ENCODE measurements at places on chromosomes 12 and 14.

- H3K27ac ChIP-seq: no peak overlapping the region
- no peak overlapping the region for H3K4me3 ChIP-seq
- no peak for DNase-seq
- H3K4me1 ChIP-seq: no peaks in the 10 kb centered on the region
- H3K27me3 ChIP-seq: peaks cover 19% of the 10 kb centered on the region
Measured at GRCh38 chr12:108016022-108016564, 113.0 kb upstream of the WSCD2 start.

DNA sequence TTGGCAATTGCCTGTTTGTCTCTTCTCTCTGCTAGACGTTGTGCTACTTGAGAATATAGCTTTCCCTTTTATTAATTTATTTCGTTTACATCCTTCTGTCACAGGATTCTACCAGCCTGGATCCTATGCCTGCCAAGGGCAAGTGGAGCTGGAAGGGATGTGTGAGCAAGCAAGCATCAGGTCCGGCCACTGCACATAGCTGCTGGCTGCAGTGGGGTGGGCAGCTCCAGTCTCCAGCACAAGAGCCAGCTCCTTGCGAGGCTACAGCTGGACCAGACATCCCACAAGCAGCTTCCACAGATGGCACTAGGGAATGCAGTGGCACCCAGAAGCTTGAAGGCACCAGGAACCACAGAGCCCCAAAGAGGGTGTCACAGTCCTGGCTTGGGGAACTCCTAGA lies 225.0 kb downstream of the KCNC2 start:
- no peaks in the 10 kb centered on the region for H3K4me1 ChIP-seq
- no peak overlapping the region for H3K4me3 ChIP-seq
- H3K27me3 ChIP-seq: no peaks in the 10 kb centered on the region
- H3K36me3 ChIP-seq: no peaks in the 10 kb centered on the region
- H3K27ac ChIP-seq: no peak overlapping the region

DNA sequence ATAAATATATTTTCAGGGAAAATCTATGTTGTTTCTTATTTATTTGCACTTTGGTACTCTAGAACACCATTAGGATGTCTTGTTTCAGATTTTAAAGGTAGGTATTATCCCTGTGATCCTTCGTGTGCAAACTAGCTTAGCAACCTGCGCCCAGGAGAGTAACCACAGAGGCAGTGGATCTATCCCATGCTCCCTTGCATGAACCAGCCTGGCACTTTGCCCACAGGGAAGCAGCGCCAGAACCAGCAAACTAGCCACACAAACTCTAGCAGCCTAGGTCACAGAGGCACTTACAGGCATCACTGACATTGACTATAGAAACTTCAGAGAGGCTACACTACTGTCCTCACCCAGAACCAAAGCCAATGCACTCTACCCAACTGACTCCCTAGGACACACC lies 76.1 kb downstream of the TSHR start:
- DNase-seq: no peak
- no peak overlapping the region for H3K27ac ChIP-seq
- peaks cover 8% of the 10 kb centered on the region for H3K36me3 ChIP-seq
- H3K4me1 ChIP-seq: no peaks in the 10 kb centered on the region

GRCh38 chr12:104547235-104547634 lies 90.5 kb downstream of the CHST11 start:
- H3K36me3 ChIP-seq: no peaks in the 10 kb centered on the region
- no peaks in the 10 kb centered on the region for H3K27me3 ChIP-seq
- no peak overlapping the region for H3K4me3 ChIP-seq
- H3K4me1 ChIP-seq: peaks cover 73% of the 10 kb centered on the region

DNA sequence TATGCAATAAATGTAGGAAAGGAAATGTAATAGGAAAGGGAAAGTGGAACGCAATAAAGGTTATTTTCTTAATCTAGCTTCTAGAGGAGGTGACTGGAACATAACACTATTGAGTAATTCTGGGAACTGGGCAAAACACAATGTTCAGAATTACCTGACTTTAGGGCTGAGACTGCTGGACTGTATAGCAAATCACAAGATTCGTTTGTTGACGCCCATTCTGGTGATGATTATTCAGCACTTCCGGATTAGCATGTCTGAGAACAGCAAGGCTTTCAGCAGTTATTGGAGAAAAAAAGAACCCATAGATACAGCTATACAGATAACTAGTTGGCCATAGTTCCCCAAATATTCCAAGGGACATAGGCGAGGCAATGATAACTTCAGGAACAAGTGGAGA lies 2.3 kb upstream of the KLRD1 start:
- no peaks in the 10 kb centered on the region for H3K27me3 ChIP-seq
- no peak overlapping the region for H3K27ac ChIP-seq
- no peak for DNase-seq
- peaks cover 7% of the 10 kb centered on the region for H3K36me3 ChIP-seq

GRCh38 chr14:27427796-27428195 lies 830.0 kb upstream of the NOVA1 start:
- no peaks in the 10 kb centered on the region for H3K36me3 ChIP-seq
- no peak for DNase-seq
- no peaks in the 10 kb centered on the region for H3K4me1 ChIP-seq
- no peak overlapping the region for H3K4me3 ChIP-seq
- no peaks in the 10 kb centered on the region for H3K27me3 ChIP-seq

DNA sequence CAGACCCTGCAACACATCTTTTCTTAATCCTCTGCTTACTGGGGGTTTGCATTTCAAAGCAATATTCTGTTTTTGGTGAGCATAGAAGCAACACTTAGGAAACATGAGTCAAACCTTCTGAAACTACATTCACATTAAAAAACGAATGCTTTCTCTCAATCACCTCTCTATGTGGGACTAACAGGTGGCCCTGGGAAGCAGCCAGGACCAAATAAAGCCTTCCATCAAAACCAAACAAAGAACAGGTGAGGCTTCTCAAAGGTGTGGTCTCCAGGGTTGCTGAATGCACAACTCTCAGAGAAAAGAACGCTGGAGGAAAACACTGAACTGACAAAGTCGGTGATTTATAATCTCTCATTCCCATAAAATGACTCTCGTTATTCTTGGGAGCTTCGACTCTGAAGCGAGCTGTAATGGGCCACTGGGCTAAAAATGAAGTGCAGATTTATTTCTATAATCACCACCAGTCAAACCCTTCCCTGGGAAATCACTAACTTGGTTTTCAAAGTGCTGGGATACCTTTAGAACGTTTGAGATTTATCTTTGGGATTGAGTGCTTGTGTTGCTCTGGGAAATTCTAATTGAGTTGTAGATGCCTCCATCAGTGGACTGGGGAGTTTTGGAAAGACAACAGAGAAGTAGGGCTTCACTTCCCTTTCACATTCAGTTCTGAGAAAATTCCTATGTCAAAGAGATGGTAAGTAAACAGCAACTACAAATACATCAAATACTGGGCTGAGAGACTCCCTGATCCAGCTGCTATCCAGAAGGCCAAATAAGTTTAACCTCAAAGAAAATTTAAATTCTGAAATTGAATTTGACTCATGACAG lies 262.0 kb upstream of the TMPO start:
- H3K4me1 ChIP-seq: no peaks in the 10 kb centered on the region
- no peak for DNase-seq
- H3K27ac ChIP-seq: no peak overlapping the region
- no peak overlapping the region for H3K4me3 ChIP-seq
- no peaks in the 10 kb centered on the region for H3K27me3 ChIP-seq

- DNase-seq: no peak
- H3K36me3 ChIP-seq: no peaks in the 10 kb centered on the region
- no peak overlapping the region for H3K4me3 ChIP-seq
- no peaks in the 10 kb centered on the region for H3K27me3 ChIP-seq
- H3K27ac ChIP-seq: no peak overlapping the region
- peaks cover 8% of the 10 kb centered on the region for H3K4me1 ChIP-seq
Measured at GRCh38 chr14:61334197-61334701, 12.9 kb downstream of the PRKCH start.

DNA sequence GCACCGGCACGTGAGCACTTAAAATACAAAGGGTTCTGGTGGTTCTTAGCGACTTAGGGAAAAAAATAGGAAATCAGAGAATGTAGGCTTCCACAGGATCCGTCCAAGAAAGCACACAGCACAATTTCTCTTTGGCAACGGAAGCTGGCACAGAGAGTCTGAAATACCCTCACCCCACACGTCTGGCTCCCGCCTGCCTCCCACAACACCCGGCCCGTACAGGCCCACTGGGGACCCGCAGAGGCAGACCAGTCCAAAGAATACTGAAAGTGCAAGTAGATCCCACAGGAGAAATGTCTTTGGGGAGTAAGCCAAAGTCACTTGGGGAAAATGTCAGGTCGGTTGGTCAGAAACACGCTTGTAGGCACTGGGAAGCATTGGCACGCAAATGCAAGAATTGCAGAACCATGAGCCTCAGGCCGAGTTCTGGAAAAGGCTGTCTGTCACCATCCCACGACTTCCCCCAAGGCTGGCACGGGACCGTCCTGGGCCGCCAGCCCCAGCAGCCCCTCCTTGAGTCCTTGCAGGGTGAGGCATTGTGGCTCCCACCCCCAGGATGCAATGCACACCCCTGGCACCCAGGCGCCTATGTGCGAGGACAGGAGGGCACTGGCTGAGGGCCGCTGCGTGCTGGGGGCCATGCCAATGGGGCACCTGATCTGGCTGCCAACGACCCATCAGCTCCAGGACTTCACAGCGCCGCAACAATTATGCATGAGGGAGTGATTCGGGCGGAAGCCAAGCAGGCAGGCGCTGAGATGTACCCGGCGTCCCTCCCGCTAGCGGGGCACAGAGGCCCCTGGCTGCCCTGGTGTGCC lies 29.7 kb downstream of the CHGA start:
- no peak overlapping the region for H3K4me3 ChIP-seq
- peaks cover 5% of the 10 kb centered on the region for H3K4me1 ChIP-seq
- H3K36me3 ChIP-seq: peaks cover 7% of the 10 kb centered on the region
- peak overlapping the region; percentile 54 for H3K27ac ChIP-seq
- DNase-seq: no peak

DNA sequence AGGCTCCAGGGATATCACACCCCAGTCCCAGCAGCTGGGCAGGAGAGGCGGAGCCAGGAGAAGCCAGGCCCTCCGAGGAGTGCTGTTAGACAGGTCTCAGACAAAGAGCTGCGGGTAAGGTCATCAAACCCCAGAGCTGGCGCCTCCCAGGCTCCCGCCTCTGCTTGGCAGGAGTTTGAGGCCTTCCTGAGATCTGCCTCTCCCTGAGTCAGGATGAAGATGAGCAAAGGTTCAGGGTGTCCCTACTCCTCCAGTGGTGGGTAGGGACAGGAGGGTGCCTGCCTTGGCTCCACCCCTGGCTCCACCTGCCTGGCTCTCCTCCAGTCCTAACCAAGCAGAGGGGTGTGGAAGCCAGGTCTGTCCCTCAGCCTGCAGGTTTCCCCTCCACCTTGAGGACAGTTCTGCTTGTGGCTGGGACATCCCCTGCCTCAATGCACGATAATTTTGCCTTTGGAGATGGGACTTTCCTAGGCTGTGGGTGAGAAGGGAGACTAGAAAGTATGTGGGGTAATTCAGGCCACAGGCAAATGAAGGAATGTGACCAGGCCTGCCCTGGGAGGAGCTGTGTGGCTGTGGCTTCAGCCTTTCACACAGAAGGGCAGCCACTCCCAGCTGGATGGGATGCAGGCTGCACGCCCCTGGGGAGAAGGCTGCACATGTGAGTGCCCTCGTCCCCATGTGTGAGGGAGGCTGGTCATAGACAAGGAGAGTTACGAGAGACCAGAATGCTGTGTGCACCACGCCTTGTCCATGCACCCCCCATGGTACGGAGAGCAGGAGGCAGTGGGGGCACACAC lies 2.2 kb downstream of the PLEKHG6 start:
- no peak for DNase-seq
- peaks cover 1% of the 10 kb centered on the region for H3K4me1 ChIP-seq
- H3K36me3 ChIP-seq: no peaks in the 10 kb centered on the region
- no peak overlapping the region for H3K27ac ChIP-seq
- H3K27me3 ChIP-seq: peaks cover 88% of the 10 kb centered on the region

- peaks cover 9% of the 10 kb centered on the region for H3K27me3 ChIP-seq
- no peaks in the 10 kb centered on the region for H3K4me1 ChIP-seq
- DNase-seq: no peak
- H3K4me3 ChIP-seq: no peak overlapping the region
Measured at GRCh38 chr12:58416236-58416635, 474.9 kb downstream of the ATP23 start.

DNA sequence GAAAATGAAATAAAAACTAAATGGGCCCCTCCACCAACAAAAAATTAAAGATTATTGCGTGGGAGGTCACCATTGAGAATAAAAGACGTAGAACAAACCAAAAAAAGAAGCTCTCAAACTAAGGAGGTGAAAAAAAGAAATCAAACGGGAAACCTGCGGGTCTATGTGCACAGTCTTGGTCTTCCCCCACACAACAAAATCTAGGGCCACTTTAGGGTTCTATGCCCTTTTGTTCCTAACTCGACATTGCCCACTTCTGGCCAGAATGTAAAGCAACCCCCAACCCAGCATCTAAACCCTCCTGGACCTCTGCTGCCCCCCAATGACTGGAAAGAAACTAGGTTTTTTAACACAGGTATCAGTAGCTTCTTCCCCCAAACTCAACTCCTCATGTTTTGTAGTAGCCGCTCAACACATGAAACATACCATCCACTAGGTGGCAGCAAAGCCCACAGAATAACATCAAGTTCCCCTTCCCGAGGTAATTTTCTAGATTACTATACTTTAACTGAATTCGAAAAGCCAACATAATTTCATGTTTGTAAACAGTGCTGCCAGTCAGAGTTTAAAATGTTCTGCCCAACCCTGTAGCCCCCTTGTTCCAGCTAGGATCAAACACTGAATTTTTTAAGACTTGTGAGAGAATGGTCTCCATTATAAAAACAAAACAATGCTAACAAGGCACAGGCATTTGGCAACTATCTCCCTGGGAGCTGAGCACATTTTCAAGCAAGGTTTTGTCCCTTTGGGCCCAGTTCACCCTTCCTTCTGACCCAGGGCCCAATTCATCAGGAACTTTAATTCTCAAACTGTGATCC lies 18.7 kb downstream of the DAD1 start:
- H3K27ac ChIP-seq: peak overlapping the region; percentile 82
- H3K4me1 ChIP-seq: peaks cover 43% of the 10 kb centered on the region
- H3K36me3 ChIP-seq: peaks cover 16% of the 10 kb centered on the region
- DNase-seq: peak; percentile 95
- H3K4me3 ChIP-seq: peak overlapping the region; percentile 75

GRCh38 chr14:49036266-49036665 lies 549.9 kb downstream of the RPS29 start:
- no peak for DNase-seq
- H3K4me1 ChIP-seq: no peaks in the 10 kb centered on the region
- no peaks in the 10 kb centered on the region for H3K36me3 ChIP-seq
- no peak overlapping the region for H3K27ac ChIP-seq
- H3K4me3 ChIP-seq: no peak overlapping the region

DNA sequence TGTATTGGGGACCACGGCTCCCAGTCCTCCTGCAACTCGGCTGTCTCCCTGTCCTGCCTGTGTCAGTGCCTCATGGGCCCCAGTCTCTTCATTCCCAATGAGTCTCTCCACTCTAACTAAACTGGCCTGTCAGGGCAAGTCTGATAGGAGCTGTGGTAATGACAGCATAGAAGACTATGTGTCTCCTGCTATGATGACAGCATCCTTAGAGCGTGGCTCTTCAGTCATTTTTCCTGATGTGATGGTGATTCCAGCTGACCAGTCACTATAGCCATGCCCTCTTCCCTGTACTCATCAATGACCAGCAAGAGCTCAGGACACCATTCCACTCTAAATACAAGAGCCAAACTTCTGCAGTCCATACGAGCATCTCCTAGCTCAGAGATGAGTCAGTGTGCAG lies 339.8 kb downstream of the PCNX1 start:
- no peak for DNase-seq
- H3K27me3 ChIP-seq: peaks cover 3% of the 10 kb centered on the region
- H3K4me3 ChIP-seq: no peak overlapping the region
- H3K27ac ChIP-seq: no peak overlapping the region
- H3K36me3 ChIP-seq: peaks cover 13% of the 10 kb centered on the region
- H3K4me1 ChIP-seq: peaks cover 12% of the 10 kb centered on the region
